T-helper 2 cell (primary cell): ENCODE measurements at places on chromosomes 7 and 10.

- DNase-seq = no peak
Measured at GRCh38 chr7:1645476-1645875, 24.6 kb upstream of the ELFN1 start.

- no peak for DNase-seq
Measured at GRCh38 chr7:42843205-42843800, 68.6 kb downstream of the C7orf25 start.

GRCh38 chr7:102811942-102812678 is 63.3 kb downstream of the FAM185A start:
- no peak for DNase-seq

DNA sequence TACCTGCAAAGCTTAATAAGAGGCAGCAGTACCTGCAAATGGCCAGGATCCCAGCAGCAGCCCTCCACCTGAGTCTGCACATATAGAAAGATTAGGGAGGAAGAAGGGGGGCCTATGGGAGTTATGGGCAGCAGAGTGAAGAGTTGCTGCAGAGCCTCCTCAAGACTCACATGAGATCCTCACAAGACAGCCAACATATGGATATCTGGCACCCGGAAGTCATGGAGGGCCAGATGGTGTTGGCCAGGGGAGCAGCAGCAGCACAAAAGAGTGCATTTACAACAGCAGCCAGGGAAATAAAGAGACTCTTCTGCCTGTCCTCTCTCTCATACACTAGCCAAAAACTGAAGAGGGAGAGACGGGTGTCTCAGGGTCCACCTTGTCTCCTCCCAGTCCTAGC is 4.0 kb upstream of the TAS2R40 start:
- DNase-seq = no peak

DNA sequence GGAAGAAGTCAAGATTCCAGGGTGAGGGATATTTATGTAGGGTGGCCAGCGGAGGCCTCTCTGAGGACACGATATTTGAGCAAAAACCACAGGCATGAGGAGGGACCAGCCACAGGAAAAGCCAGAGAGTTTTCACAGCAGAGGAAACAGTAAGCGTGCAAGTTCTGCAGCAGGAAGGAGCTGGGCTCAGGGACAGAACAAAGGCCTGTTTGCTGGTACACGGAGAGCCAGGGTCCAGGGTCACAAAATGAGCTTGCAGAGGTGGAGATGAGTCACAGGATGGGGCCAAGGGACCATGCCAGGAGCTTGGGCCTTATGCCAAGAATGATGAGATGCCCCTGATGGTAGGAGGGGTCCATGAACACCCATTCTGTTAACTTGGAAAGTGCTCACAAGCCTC is 283.5 kb downstream of the PLXNA4 start:
- no peak for DNase-seq

- DNase-seq = no peak
Measured at GRCh38 chr10:98125940-98126631, 8.4 kb upstream of the R3HCC1L start.

DNA sequence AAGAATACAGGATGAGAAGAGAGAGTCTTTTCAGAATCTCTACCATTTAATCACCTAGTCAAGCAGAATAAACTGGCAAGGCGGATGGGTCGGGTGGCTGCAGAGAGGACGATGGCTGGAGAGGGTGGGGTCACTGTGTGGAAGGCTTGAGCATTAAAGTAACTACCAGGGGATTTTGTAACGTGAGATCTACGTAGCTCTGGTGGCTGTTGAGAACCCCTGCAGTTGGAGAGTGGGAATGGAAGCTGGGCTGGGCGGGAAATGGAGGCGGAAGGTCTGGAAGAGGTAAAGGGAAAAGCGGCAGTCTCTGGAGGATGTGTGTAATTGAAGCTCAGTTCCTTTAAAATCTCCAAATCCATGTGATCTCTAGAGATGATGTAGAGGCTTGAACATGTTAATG is 135.0 kb downstream of the GATA3 start:
- no peak for DNase-seq

GRCh38 chr10:62194924-62195674 is 73.5 kb downstream of the RTKN2 start:
- no peak for DNase-seq

DNA sequence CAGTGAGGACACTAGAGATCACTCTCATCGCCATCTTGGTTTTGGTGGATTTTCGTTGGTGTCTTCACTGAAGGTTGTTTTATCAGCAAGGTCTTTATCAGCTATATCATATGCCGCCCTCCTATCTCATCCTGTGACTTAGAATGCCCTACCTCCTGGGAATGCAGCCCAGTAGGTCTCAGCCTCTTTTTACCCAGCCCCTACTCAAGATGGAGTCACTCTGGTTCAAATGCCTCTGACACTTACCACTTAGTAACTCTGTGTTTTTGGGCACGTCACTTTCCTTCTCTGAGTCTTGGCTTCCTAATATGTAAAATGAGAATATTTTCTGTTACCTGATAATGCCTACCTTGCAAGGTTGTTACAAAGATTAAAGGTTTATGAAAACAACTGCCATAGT is 37.7 kb downstream of the AGK start:
- no peak for DNase-seq

DNA sequence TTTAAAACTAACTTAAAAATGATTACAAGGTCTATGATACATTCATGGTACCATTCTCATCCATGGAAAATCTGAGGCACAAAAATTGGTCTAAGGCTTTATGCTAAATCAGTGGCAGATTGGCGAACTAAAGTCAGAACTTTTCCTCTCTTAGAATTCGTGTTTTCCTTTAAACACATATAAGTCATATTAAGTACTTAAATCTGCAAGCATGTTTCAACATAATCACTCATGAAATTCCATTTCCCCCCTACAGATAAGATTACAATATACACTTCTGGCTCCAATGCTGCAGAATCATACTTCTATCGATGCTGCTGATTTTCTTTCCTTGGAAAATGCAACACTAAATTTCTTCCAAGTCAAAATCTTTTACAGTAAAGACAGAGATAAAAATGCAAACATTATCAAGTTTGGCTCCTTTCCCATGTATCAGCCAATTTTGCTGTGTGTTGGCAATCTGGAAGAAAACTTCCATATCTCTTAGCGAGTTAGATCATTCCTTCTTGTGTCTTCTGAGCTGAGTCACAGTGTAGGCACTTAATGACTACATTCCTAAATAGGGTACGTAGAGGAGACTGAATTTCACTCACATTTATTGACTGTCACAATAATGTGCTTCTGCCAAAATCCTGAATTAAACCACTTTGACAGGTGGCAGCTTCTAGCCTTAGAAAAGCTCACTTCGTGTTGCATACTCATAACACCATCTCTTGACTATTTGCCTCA is 76.4 kb upstream of the LRRC17 start:
- no peak for DNase-seq

DNA sequence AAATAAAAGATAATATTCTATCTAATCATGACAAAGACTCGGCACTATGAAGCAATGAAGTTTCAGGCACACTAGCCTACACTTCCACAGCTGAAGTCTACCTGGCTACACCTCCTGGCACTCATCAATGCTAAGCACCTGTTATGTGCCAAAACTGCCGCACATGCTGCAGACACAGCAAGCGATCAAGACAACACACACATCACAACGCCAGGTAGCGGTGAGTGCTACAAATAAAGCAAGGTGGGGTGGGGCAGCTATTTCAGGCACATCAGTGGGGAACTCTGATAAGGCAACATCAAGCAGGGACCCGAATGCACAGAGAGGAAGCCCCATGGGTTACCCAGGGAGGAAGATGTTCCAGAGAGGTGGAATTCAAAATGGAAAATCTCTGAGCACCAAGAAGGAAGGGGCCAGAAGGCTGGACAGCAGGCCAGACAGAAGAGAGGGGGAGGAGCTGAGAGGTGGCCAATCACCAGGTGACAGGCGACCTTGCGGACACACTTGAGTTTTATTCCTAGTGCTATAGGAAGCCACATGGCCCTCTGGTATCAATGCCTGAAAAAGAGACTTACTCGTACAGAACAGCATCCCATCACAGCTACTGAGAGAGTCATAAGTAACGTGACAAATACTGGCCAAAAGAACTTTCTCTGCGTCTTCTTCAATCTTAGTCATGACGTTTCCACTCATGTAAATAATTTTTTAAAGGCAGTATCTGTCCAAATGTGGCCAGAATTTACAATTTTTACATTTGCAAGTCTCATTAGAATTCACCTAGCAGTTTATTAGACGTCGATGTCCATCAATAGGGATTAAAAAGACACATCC is 8.0 kb downstream of the PSAP start:
- DNase-seq = no peak

DNA sequence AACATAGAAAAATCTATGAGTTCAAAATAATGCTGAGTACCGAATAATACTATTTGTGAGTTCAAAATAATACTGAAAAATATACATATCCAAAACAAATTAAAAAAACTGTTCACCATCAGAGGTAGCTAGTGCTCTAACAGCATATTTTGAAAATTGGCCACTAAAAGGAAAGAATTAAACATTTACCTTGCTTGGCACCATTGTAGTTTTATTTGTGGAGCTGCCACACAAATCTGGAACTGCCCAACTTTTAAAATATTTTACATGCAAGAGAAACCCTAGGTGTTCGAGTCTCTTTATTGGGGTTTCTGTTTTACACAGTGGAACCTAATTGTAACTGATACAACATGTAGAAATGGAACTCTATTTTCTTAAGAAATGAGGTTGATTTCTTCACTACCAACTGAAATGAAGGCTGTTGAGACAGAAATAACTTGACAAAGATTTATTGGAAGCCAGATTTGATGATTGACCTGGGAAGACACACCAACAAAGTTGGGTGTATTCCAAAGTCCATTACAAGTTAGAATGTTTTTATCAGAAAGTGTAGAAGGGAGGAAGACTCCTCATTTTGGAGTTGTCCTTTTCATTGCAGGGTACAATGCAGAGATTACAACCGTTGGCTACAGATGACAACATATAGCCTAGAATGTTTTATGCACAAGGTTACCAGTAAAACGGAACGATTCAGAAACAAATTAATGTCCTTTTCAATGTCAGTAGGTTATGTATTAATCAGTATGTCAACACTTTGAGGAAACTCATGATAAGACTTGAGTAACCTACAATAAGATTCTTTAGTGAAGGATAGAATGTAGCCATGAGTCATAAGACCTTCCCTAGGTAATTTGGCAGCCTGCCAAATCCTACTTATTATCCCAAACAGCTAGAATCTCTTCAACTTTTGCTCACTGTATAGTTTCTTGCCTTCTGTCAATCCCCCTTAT is 73.8 kb upstream of the PAPSS2 start:
- no peak for DNase-seq

DNA sequence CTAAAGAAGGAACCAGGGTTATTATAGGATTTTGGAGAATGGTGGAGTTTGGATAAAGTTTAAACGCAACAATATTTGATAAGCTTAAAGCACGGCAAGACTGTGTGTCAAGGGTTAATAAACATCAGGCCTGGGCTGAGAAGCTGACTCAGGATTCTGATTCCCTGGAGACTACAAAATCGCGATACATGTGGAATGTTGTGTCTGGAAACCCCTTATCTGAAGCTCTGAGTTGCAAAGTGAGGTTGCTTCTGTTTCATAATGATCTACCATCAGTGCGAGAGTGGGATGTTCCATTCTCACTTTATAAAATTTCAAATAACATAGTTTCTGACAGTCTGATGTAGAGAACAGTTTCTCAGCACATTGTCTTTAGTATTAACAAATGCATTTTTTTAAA is 7.8 kb downstream of the C1GALT1 start:
- no peak for DNase-seq

- no peak for DNase-seq
Measured at GRCh38 chr10:1858547-1858946, 121.2 kb upstream of the ADARB2 start.

DNA sequence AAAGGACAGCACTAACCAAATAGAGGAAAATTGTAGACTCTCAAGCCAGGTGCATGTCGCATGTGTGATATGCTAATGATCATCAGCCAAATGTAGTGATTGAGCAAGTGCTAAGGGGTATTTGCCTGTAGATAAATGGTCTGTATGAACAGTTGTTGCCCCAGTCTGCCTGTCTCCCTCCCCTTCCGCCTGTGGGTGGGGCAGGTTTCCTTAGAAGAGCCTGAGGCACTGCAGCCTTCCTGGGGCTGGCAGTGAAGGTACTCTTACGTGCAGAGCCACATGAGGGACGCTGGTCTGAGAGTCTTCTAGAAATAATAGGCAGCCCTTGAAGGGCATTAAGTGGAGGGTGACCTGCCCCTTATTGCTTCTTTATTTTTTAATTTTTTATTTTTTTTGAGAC is 152.1 kb downstream of the SNX10 start:
- no peak for DNase-seq

- DNase-seq = no peak
Measured at GRCh38 chr10:35712486-35712885, 70.4 kb upstream of the FZD8 start.

GRCh38 chr10:121926671-121927317 is 1.0 kb downstream of the ATE1 start:
- peak; percentile 45 for DNase-seq

DNA sequence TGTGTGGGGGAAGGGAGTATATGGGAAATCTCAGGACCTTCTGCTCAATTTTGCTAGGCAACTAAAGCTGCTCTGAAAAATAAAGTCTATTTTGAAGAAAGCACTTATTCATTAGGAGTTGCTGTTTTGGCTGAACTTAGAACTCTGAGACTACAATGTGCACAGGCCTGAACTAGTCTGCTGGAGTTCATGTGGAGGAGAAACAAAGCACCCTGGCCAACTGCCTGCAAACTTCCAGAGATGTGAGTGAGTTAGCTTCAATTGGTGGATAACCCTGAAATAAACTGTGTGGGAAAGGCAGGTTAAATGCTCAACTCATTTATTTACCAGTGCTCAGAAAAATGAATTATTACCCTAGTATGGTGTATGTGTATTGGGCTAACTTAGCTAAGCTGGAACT is 17.3 kb upstream of the FAM241B start:
- no peak for DNase-seq

DNA sequence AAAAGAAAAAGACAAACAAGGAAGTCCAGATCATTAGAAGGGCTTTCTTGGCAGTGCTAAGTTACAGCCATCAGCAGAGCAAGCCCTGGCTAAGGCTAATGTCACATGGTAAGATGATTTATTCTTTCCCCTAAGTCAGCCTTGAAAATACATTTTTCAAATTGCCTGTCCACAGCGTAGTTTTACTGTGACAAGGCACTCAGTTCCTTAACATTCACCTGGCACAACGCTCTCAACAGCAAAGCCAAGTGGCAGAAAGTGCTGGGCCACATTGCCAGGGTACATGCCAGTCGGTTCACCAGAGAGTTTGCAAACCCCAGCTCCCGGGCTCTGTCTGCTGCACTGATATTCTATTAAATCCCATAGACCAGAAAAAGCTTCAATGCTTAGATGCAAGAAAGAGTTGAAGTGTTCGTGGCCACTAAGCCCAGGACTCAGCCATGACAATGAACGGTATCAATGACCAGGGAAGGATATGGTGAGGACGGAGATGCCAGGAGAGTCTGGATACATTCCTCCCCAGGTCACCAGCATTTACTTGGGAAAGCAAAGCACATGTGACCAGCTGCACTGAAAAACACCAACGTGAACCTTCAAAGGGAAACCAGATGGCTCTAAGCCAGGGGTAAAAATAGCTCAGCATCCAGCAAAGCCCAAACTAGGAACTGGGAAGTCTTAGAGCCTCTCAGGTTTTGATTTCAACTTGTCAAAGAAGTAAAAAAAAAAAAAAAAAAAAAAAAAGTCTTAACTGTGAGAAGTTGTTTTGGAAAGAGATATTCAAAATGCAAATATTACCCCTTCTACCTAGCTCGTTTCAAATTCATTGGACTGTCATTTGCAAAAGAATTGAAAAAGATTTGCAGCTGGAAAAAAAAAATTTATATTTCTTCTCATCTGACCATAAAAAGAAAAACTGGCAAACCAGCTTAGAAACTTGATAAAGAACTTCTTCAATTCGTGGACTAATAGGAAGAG is 23.9 kb upstream of the MPP7 start:
- no peak for DNase-seq

GRCh38 chr10:48608976-48609375 is 4.1 kb upstream of the ARHGAP22 start:
- no peak for DNase-seq

- no peak for DNase-seq
Measured at GRCh38 chr10:8065651-8066050, 11.2 kb downstream of the GATA3 start.
